ENCODE measurements at places on chromosomes 12 and 14.

DNA sequence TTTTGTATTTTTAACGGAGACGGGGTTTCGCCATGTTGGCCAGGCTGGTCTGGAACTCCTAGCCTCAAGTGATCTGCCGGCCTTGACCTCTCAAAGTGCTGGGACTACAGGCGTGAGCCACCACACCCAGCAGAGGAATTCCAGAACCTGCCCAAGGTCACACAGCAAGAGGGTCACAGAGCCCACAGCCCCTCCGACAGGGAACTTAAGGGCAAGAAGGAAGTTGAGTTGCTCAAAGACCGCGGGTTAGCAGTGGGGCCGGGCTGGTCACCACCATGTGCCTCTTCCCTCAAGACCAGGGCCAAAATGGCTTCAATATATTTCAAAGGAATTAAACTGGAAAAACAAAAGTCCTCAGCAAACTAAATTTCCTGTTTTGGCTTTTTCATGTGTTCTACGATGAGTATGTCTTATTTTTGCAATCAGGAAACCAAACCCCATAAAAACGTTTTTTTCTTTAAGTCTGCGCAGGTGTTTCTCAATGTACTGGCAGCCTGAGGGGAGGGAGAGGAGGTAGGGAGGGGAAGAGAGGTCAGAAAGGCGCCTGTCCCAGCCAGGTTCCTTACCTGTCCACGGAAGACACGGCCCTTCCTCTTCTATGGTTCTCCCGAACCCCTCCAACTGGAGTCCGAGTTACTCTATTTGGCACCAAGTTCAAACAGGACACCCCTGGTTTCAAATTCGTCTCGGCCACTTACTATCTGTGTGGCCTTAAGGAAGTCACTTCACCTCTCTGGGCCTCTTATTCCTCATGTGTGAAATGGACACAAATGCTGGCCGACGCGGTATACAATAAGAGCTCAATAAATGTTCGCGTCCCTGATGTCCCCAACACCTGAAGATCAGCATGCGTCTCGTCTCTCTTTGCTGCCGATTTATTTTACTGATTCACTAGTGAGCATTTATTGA lies 778 bp downstream of the SLC8B1 start:
- DNase-seq, result peak; percentile 43

DNA sequence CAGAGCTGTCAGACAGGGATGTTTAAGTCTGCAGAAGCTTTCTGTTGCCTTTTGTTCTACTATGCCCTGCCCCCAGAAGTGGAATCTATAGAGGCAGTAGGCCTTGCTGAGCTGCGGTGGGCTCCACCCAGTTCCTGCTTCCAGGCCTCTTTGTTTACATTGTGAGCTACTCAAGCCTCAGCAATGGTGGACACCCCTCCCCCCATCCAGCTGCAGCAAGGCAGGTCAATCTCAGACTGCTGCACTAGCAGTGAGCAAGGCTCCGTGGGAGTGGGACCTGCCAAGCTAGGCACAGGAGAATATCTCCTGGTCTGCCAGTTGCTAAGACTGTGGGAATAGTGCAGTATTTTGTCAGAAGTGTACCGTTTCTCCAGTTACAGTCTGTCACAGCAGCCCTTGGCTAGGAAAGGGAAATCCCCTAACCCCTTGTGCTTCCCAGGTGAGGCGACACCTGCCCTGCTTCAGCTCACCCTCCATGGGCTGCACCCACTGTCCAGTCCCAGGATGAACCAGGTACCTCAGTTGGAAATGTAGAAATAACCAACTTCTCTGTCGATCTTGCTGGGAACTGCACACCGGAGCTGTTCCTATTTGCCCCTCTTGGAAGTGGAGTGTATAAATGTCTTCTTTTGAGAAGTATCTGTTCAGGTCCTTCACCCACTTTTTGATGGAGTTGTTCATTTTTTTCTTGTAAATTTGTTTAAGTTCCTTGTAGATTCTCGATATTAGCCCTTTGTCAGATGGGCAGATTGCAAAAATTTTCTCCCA lies 213.5 kb upstream of the SLC38A2 start:
- peak; percentile 67 for DNase-seq

DNA sequence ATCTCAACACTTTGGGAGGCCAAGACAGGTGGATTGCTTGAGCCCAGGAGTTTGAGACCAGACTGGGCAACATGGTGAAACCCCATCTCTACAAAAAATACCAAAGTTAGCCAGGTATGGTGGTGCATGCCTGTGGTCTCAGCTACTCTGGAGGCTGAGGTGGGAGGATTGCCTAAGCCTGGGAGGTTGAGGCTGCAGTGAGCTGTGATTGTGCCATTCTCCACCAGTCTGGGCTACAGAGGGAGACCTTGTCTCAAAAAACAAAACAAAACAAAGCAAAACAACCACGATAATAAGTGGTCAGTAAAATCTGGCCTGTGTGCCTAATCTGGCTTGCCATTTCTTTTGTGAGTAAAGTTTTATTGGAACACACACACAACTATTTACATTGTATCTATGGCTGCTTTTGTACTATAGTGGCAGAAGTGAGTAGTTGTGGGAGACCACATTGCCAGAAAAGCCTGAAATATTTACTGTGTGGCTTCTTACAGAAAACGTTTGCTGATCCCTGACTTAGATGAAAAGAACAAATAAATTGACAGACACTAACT lies 19.4 kb upstream of the KLRG1 start:
- no peak for DNase-seq

DNA sequence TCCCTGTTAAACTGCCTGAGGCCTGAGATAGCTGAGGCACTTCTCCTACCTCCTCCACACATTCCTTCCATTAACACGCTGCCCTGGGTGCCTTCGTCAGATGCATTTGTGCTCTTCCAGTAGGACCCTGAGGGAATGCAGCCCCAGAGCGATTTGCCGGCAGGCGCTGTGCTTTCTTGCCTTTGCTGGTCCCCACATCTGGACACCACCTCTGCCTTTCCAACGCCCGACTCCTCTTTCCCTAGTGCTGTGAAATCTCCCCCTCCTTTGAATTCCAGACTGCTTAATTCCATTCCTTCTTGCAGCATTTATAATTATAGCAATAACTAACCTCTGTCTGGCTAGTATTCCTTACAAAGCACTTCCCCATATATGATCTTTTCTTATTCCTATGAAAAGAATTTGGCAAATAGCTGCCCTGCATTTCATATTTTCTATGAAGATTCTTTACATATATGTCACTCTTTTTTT lies 88.4 kb downstream of the C12orf75 start:
- DNase-seq, result no peak

- no peak for DNase-seq
Observed at GRCh38 chr12:108810636-108811035, 46.7 kb downstream of the SSH1 start.

DNA sequence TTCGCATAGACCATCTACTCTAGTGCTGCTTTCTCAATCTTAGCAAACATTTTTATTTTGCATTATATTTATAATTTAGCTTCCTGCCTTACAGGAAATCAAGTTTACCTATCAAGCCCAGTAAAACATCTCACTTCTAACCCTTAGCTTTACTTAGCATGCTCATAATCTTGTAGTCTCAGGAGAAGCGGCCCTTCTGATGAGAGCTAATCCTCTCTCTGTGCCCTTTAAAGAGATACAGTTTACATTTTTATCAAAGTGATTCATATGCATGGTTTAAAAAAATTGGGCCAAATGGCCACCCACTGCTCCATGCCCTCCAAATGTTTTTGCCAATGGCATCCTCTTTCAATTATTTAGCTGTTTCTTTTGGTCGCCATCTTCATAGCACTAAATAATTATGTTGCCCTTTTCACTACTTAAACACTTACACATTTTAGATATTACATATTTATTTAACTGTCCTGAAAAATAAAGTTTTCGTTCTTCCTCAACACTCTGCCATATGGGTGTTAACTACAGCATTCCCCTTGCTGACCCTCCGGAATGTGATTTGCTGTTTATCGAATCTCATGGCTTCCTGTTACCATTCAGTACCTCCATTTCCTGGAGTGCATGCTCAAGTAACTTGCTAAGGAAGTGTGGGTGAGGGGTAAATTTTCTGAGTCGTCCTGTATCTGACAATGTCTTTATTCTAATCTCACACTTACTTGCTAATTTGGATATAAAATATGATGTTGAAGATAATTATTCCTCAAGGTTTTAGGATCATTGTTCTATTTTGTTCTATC lies 29.3 kb downstream of the YLPM1 start:
- DNase-seq, result peak; percentile 23

DNA sequence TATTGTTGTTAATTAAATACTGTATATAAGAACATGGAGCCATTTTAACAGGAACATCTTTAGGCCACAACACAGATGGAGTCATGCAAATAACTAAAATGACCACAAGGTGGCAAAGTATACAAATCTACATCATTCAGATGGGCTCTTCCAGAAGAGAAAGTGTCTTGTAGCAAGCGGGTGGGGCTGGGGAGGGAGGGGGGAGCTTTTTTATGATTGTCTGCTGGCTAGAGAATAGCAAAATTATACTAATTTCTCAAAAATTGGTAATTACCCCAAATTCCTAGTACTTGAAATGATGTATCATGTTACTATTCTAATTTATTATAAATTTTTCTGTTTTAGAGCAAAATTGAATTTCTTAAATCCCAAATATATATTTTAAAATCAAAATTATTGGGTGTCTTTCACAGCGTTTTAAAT lies 378.7 kb downstream of the PRKD1 start:
- DNase-seq, result no peak

DNA sequence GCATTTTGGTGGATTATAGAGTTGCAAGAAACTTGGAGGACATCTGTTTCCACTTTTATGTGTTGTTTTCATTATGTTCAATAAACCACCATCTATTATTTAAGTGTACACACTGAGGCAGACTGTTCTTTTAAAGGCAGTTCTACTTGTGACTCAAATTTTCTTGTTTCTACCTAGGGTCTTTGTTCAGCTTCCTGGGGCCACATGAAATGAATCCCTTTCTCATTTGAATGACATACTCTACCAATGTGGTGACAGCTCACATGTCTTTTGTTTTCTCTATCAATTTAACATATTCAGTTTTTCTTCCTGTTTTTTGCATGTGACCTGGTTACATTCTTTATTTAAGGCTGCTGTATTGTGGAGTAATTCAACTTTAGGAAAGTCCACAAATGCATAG lies 7.9 kb downstream of the SLC16A7 start:
- no peak for DNase-seq

- DNase-seq, result no peak
Observed at GRCh38 chr12:7009512-7009911, 8.8 kb downstream of the LPCAT3 start.

GRCh38 chr12:15770021-15770420 lies 19.2 kb downstream of the EPS8 start:
- DNase-seq, result no peak

- DNase-seq, result peak; percentile 54
Observed at GRCh38 chr14:61298824-61299223, 17.7 kb upstream of the TMEM30B start.

GRCh38 chr14:50985859-50986331 lies 41.6 kb upstream of the PYGL start:
- DNase-seq, result no peak

GRCh38 chr12:63276537-63277365 lies 125.8 kb upstream of the AVPR1A start:
- DNase-seq, result no peak

- DNase-seq, result no peak
Observed at GRCh38 chr12:89059721-89060541, 292.4 kb downstream of the DUSP6 start.

DNA sequence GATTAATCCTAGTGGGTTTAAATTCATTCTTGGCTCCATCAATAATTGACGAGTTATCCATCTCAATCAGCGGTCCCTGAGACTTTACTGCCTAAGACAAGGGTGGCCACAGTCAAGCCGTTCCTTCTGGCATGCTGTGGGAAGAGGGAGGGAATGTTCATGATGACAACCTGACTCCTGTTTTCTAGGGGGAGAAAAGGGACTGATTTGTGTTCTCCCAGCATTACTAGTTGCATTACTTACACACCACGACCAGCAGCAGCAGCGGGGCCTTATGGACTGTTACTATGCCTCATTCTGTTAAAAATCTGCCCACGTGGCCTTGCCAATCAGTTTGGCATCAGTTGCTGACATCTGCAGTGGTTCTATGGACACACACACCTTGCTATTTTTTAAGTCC lies 29.9 kb downstream of the PLEKHG7 start:
- no peak for DNase-seq

DNA sequence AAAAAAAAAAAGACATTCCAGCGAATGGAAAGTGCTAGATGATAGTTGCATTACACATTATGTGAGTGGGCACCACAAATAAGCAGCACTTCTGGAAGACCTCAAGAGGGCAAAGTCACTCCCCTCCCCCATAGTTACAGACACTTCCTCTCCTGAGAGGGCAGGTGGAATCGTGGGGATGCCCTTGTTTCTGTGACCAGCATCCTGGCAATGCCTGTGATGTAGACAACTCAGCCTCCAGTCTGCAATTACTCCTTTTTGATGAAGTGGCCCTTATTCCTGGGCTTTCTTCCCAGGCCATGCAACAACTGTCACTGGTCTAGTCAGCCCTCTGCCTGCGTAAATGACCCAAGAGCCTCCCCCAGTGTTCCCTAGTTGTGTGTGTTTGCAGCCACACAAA lies 104.8 kb downstream of the VRK1 start:
- no peak for DNase-seq

GRCh38 chr12:32641287-32641901 lies 37.7 kb upstream of the DNM1L start:
- no peak for DNase-seq

GRCh38 chr12:44154128-44154527 lies 318.2 kb downstream of the TMEM117 start:
- DNase-seq, result no peak

DNA sequence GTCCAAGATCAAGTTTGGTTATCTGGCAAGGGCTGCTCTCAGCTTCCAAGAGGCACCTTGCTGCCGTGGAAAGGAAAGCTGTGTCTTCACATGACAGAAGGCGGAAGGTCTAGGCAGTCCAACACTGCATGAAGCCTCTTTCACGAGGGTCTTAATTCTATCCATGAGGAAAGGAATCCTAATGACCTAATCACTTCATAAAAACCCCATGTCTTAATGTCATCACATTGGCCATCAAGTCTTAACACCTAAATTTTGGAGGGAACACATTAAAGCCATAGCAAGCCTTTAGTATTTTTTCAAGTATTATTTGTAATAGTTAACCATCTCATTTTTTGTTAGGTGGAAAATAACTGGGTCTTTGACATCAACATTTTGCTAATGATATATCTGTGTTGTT lies 858.3 kb downstream of the FLRT2 start:
- no peak for DNase-seq

DNA sequence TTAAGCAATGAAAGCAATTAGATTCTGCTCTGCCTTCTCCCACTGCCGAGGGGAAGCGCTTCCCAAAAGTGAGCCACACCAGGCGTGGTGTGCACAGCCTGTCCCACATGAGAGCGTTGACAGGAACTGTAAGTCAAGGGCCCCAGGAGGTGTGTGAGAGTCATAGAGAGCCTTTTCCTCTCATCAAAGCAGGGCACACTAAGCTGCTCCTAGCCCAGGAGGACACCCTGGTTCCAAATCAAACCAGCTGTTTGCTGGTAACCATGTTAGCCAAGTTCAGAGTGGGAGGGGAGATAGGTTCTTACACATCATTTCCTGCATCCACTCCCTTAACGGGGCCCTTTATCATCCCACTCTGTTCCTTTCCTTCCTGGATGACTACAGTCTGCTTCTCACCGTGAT lies 98.3 kb downstream of the SPTSSA start:
- no peak for DNase-seq

Data from CD4-positive, alpha-beta T cell treated with Interleukin-6 for 4 hours (primary cell).